ENCODE measurements at places on chromosomes 7 and 10.

GRCh38 chr10:72274730-72275350 is 1.1 kb downstream of the DDIT4 start:
- DNase-seq = no peak

- DNase-seq = no peak
Measured at GRCh38 chr7:129252128-129252527, 27.3 kb downstream of the AHCYL2 start.

- no peak for DNase-seq
Measured at GRCh38 chr10:104488439-104488832, 134.8 kb downstream of the CFAP58 start.

- no peak for DNase-seq
Measured at GRCh38 chr7:137753948-137754851, 92.6 kb downstream of the DGKI start.

GRCh38 chr7:2518737-2519118 is 846 bp upstream of the LFNG start:
- DNase-seq = no peak

DNA sequence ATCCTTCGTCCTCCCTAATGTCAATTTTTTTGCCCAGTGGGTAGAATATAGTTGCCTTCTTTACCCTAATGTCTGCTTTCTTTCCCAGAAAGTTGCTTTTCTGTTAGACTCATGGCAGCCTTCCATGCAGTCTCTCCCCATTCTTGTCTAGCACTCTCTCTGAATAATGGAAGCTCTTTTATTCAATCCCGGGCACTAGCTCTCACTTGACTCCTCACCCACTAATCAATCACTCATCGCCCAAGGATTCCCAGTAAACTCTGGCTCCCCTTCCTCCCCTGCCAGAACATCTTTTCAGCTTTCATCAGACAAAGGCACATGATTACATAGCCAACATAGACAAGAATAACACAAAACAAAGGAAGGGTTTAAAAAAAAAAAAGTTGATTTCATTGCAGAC is 100.2 kb upstream of the RELN start:
- DNase-seq = no peak

GRCh38 chr7:55521512-55521911 is 50.8 kb downstream of the VOPP1 start:
- DNase-seq = no peak

DNA sequence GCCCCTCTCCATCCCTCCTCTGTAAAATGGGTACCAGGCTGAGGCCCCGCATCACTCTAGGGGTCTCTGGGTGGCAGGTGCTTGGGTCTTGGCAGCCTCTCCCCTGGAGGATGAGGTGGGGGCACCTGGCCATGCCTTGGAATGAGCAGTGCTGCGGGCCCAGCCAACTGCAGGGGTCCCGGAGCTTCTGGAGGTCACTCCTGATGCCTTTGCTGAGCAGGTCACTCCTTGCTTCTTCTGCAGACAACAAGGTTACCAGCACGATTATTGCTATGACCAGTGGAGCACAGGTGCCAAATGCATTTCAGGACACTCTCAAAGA is 22.4 kb upstream of the ZNF488 start:
- no peak for DNase-seq

GRCh38 chr7:538764-539685 is 19.4 kb upstream of the PDGFA start:
- no peak for DNase-seq

DNA sequence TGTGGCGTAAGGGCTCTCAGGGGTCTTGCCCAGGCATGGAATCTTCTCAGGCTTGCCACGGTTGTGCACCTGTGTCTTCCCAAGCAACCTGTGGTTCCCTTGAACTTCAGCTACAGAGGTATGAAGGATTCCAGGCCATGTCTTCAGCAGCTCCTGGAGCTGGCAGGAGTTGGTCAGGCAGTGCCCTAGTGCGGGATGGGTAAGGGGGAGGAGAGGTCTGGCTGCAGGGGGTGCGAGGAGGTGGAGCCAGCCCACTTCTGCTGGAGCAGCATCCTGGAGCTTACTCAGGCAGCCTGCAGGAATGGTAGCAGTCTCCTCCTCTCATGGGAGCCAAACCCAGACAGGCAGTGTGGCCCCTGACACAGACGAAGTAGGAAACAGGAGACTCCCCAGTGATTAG is 3.8 kb upstream of the TRIL start:
- DNase-seq = no peak

- no peak for DNase-seq
Measured at GRCh38 chr10:3893901-3894563, 109.0 kb upstream of the KLF6 start.

- peak; percentile 82 for DNase-seq
Measured at GRCh38 chr10:44981172-44982113, 2.8 kb upstream of the DEPP1 start.

- no peak for DNase-seq
Measured at GRCh38 chr10:119694608-119695007, 31.2 kb upstream of the INPP5F start.

GRCh38 chr10:71799112-71799511 is 25.8 kb upstream of the VSIR start:
- DNase-seq = no peak

DNA sequence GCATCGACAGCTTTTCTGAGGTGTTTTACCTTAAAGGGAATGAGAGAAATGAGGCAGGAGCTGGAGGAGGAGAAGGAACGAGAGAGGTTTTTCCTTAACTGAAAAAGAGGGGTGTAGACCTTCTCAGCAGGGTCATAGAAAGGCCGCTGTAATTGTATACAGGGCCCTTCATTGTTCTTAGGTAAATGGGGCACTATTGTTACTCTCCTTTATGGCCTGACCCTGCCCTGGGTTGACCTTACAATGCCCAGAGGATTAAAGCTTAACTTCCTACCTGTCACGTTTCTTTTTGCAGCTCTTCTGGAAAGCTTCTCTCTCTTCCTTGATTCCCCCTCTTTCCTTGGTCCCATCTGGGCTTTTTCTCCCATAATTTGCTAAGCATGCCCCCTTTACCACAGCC is 13.7 kb upstream of the PDLIM1 start:
- no peak for DNase-seq

DNA sequence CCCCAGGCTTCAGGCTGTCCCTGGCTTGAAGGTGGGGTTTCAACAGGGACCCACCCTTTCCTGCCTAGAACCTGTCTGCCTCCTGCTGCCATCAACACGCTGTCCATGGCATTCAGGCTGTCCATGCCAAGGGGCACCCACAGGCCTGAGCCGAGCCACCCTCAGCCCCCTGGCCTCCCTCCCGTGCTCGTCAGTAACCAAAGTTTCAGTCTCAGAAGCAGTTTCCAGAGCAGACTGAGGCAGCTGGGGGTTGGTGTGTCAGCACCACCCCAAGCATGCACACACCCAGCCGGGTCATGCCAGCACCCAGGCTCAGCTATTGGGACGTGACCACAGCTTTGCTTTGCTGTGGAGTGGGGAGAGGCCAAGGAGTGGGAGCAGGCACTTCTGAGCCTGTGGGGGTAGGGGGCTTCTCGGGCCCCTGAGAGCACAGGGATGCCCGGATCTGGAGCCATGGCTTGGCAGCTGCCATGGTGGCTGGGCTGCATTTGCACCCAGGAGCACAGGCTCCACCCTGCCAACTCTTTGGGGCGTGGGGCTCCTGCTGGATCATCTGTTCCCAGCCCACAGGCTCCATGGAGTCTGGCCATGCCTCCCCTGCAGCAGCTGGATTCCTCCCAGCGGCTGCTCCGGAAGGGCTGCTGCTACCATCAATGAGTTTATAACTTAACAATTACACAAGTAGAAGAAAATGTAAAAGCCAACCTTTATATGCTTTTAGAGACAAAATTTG is 314.5 kb upstream of the SEMA3C start:
- DNase-seq = no peak

DNA sequence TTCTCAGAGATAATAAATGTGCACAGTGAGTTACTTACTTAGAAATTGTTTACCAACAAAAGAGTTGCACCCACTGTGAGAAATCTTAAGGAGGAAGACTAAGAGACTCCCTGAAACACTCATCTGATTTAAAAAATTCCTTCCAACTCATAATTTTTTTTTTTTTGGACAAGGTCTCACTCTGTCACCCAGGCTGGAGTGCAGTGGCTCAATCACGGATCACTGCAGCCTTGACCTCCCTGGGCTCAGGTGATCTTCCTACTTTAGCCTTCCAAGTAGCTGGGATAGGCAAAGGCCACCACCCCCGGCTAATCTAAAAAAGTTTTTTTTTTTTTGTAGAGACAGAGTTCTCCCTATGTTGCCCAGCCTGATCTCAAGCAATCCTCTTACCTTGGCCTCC is 36.0 kb downstream of the MALSU1 start:
- no peak for DNase-seq

DNA sequence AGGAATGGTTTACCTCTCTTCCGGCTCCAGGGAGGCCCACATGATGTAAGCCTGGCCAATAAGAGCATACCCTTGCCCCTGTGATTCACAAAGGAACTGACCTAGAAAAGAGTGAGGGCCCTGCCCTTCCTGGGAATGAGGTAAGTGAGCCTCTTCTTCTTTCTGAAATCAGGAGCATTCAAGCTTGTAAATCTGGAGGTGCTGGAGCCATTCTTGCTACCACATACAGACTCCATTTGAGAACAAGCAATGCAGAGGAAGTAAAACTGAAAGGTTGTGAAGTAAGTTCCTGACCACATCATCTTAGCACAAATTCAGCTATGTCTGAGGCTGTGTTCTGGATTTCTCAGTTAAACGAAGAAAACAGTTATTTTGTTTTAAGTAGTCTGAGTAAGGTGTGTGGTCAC is 132.2 kb downstream of the CD36 start:
- DNase-seq = no peak

- DNase-seq = no peak
Measured at GRCh38 chr7:106223156-106223555, 61.6 kb downstream of the NAMPT start.

DNA sequence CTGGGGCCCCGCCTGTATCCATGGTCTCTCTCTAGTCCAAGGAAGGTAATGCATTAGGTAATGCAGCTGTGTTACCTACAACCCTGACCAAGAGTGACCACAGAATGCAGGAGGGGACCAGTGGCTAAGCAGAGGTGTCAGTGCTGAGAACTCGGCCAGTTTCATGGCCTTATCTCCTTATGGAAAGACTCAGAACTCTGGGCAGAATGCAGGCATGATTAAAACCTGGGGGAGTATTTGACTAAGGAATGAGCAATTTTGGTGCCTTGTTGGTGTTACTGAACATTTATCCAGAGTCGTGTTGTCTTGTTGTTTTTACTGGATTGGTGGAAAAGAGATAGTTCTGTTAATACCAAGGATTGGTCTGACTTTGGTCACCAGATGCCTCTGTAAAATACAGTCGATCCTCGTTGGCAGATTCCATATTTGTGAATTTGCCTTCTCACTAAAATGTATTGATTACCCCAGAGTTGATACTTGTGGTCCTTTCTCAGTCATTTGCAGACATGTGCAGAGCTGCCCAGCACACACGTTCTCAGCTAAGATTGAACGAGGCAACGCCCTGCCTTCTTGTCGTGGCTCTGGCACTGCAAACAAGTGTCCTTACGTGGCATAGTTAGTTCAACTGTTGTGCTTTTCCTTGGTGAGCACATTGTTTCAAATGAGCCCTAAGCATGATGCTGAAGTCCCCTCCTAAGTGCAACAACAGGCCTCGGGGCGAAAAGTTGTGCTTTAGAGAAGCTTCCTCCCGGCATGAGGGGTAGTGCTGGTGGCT is 135.7 kb upstream of the BTBD16 start:
- DNase-seq = no peak

- no peak for DNase-seq
Measured at GRCh38 chr10:126470991-126471390, 82.7 kb upstream of the ADAM12 start.

- no peak for DNase-seq
Measured at GRCh38 chr10:26214004-26214403, 2.6 kb upstream of the GAD2 start.
